CD4-positive, alpha-beta T cell treated with Interleukin-4 for 4 hours (primary cell): ENCODE measurements at places on chromosomes 12 and 14.
A peak's percentile ranks its signal among the peaks of the same experiment; 100 is the strongest.

- DNase-seq = no peak
Measured at GRCh38 chr12:75432924-75433323, 42.0 kb downstream of the GLIPR1L2 start.

DNA sequence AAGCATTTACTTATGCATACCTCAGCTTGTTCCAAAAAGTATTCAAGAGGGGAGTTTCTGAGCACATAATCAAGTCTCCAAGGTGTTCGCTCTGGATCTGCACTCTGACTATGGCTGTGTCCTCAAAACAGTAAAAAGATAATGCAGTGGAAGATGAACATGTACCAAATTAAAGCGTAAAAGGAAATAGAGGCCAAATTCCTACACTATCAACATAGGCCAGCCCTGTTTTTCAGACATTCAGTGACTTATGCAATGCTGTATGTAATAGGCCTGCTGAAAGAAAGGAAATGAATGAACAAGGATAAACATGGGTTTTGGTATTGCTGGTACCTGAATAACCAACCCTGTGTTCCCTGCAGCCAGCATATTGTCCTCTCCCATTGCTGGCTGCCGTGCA, 115.7 kb downstream of the SAMD4A start:
- DNase-seq = no peak

DNA sequence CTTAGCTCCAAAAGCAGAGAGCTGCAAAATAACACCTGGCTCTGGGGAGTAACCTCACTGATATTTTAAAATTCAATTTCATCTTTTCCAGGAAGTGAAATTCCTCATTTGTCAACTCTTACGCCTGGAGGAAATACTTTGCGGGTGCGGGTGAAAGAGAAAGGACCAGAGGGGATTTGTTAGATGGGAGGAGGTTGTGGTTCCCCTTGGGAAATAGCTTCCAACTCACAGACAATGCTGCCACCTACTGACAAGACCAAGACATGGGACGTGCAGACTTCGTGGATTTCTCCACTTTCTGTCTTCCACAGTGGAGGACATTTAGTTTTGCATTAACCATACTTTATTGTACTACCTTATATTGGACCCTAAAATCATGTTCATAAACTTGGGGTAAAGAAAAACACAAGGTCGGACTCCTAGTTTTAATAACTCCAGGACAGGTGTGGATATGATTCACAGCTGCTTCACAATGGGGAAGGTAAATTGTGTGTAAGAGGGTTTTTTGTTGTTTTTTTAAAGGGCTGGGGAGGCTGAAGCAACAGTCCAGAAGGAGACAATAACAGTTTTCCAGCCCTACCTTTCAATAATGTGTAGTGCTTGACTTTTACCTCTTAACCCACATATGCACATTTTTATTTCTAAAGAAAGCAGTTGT, 10.8 kb downstream of the FBXL14 start:
- peak; percentile 74 for DNase-seq

GRCh38 chr12:113970211-113970610, 4.1 kb upstream of the RBM19 start:
- no peak for DNase-seq

- DNase-seq = no peak
Measured at GRCh38 chr14:82362452-82362851, 828.8 kb upstream of the SEL1L start.

DNA sequence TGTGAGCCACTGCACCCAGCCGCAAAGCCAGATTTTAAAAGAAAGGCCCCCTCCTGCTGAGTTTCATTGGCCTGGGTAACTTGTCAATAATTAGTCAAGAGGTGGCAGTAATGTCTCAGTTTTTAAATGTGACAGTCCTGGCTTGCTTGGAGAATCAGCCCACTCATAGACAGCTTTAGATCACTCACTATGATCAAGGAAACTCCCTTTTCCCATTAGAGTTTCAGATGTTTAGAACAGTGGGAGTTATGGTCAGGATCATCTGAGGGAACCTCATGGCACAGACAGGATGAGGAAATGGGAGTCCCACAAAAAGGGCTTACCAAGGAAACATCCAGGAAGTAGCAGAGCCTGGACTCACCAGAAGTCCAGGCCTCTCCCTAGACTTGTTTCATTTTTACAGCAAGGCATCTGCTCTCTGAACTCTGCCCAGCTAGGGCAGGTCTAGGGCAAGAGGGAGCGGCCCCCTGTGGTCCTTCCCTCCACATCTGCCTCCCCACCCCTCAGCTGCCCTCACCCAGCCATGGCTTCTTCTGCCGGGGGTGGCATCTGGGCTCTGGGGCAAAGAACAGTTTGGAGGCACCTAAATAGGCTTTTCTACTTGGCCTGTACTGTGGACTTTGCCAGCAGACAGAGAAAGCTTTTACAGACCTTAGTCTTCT, 11.2 kb downstream of the BCL2L14 start:
- no peak for DNase-seq

- DNase-seq = no peak
Measured at GRCh38 chr14:105865266-105865903, 339.0 kb downstream of the TMEM121 start.

DNA sequence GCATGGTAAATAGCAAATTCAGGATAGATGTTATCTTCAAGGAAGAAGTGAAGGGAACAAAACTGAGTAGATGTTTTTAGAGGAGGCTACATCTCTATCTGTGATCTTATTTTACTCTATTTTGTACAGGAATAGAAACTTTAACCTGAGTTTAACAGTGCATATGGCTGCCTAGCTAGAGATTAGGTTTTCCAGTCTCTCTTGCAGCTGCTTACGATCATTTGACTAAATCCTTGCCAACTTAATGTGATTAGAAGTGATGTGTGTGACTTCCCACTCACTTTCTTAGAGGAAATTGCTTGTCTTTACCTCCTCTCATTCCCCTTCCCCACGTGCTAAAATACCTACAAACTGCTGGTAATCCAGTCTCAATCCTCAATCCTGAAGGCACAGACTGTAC, 26.5 kb upstream of the SLC15A5 start:
- no peak for DNase-seq

DNA sequence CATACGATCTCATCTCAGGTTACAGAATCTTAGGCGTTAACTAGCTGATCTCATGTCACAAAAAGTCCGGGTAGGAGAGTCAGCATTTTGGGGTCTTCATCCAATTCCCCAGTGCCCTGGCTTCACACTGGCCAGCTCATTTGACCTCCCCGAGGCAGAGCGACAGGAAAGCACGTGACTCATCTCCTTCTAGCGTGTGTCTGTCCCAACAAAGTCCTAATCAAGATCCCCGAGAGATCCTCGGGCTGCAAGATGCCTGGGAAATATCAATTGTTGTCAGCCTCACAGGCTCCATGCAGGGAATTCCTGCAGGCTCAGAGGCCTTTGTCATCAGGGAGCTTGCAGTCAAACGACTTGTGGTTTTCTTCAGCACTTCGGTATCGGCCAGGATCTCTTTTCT, 57.5 kb downstream of the ZNF664 start:
- DNase-seq = no peak

DNA sequence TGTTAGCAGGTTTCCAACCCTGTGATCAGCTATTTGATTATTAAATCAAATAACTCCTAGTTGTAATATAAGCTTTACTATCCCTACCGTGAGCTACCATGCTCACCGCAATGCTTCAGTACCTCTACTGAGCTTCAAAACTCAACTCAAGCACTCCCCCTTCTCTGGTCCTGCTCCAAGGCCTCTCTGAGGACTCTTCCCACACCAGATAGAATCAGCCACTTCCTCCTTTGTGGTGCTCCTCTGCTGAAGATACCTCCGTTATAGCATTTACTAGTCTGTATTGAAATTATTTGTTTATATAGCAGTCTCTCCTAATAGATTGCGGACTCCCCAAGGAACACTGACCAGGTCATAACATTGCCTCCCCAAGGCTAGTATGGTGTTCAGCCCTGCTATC, 17.5 kb downstream of the AREL1 start:
- no peak for DNase-seq

GRCh38 chr14:78282437-78282836, 112.3 kb downstream of the NRXN3 start:
- no peak for DNase-seq

- DNase-seq = no peak
Measured at GRCh38 chr14:33693237-33693636, 257.6 kb downstream of the EGLN3 start.

DNA sequence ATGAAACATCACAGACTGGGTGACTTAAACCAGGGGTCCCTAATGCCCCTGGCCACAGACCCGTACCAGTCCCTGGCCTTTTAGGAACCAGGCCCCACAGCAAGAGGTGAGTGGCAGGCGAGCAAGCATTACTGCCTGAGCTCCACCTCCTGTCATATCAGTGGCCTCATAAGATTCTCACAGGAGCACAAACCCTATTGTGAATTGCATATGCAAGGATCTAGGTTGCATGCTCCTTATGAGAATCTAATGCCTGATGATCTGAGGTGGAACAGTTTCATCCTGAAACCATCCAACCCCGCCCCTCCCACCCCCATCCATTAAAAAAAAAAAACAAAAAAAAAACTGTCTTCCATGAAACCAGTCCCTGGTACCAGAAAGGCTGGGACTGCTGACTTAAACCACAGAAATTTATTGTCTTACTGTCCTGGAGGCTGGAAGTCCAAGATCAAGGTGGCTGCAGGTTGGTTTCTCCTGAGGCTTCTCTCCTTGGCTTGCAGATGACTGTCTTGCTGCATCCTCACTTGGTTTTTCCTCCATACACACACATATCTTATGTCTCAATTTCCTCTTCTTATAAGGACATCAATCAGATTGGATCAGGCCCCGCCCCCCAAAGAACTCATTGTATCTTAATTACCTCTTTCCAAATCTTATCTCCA, 235.9 kb downstream of the CHST11 start:
- DNase-seq = no peak

- no peak for DNase-seq
Measured at GRCh38 chr14:63652406-63652805, 10.7 kb upstream of the WDR89 start.

GRCh38 chr14:65229748-65230728, 127.7 kb upstream of the MAX start:
- peak; percentile 16 for DNase-seq

GRCh38 chr14:61102549-61103466, 121.8 kb downstream of the SLC38A6 start:
- DNase-seq = no peak

DNA sequence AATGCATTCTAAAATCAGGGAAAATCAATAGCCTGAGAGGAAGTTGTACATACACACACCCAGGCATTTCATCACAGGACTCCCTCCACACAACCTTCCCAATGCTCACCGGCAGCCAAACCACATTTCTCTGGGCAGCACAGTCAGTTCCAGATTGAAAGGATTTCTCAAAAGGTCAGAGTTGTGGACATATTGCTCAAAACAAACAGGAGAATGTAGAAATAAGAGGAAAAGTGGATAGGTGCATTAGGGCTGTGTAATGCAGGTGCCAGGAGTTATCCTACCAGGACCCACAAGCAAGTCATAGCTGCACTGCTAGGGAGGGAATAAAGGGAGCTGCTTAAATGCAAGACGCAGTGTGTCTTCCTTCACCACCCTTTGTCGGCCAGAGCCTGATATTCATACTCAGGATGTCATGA, 62.9 kb downstream of the GCH1 start:
- no peak for DNase-seq
